Left ventricle myocardium inferior (tissue), 1 donor: ENCODE measurements at places on chromosomes 11 and 22. TPM values are rescaled to one million over a fixed set of nuclear protein-coding genes. Genes with fewer than 3 reads are reported as not detected.

Gene NAALADL1
- 4.8 TPM for total RNA-seq

Gene FXYD2
- total RNA-seq: 1.3 TPM

Gene BTBD18
- total RNA-seq: not detected

Gene SLC7A4
- total RNA-seq: 0.25 TPM

DNA sequence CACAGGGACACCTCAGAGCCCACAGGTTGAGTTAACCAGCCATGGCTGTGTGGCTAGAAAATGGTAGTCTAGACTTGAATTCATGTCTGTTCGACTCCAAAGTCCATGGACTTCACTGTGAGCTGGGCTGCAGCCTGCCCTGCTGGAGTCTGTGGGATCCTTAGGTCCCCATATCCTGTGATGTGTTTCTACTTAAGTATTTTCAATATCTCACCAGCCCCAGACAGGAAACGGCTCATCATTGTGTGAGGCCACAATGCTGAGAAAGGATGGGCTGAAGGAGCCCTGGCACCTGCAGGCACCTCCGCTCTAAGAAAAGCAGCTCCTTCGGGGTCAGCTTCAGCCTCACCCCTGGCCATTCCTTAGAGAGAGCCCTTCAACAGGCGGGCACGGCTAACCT is 93.1 kb downstream of the NAT10 start:
- DNase-seq: no peak

DNA sequence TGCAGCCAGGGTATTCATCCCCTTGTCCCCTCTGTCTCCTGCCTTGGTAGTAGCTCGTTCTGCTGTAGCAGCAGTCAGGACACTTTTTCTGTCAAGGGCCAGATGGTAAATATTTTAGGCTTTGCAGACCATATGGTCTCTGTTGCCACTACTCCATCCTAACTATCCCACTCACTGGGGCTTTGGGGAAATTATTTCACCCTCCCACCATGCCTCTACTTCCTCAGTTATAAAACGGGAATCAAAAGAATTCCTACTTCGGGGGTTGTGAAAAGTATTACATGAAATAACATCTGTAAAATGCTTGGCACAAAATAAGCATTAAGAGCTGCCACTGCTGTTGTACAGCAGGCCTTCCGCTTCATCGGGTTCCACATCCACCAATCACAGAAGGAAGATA is 89.9 kb upstream of the LDLRAD3 start:
- no peak for DNase-seq

GRCh38 chr22:30115705-30116104 is 35.4 kb downstream of the HORMAD2 start:
- no peak for DNase-seq

GRCh38 chr11:9566561-9567063 is 6.9 kb upstream of the WEE1 start:
- DNase-seq: no peak

GRCh38 chr11:16484434-16484833 is 128.1 kb upstream of the SOX6 start:
- DNase-seq: no peak

GRCh38 chr11:17296852-17297559 is 20.5 kb downstream of the NUCB2 start:
- no peak for DNase-seq

DNA sequence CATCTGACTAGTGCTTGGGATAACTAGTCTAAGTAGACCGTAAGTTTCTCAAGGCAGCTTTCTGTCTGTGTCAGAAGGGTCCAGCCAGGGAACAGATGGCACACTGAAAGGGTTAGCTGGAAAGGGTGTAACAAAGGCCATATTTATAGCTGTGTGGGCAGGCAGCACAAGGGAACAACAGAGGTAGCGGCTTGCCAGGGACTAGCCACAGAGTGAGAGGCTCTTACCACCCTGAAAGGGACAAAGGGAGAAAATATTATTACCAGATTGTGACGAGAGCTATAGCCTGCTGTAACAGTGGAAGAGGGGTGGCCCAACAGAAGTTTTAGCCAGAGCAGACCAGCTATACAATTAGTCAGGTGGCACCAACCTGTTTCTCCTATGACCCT is 129.4 kb downstream of the CCDC34 start:
- DNase-seq: no peak

DNA sequence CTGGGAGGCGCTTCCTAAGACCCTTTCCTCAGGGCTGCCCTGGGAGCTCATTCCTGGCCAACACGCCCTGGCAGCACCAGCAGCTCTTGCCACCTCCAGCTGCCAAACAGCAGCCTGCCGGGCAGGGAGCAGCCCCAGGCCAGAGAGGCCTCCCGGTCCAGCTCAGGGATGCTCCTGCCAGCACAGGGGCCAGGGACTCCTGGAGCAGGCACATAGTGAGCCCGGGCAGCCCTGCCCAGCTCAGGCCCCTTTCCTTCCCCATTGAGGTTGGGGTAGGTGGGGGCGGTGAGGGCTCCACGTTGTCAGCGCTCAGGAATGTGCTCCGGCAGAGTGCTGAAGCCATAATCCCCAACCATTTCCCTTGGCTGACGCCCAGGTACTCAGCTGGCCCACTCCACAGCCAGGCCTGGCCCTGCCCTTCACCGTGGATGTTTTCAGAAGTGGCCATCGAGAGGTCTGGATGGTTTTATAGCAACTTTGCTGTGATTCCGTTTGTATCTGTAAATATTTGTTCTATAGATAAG is 7.6 kb downstream of the SLC39A13 start:
- peak; percentile 86 for DNase-seq

DNA sequence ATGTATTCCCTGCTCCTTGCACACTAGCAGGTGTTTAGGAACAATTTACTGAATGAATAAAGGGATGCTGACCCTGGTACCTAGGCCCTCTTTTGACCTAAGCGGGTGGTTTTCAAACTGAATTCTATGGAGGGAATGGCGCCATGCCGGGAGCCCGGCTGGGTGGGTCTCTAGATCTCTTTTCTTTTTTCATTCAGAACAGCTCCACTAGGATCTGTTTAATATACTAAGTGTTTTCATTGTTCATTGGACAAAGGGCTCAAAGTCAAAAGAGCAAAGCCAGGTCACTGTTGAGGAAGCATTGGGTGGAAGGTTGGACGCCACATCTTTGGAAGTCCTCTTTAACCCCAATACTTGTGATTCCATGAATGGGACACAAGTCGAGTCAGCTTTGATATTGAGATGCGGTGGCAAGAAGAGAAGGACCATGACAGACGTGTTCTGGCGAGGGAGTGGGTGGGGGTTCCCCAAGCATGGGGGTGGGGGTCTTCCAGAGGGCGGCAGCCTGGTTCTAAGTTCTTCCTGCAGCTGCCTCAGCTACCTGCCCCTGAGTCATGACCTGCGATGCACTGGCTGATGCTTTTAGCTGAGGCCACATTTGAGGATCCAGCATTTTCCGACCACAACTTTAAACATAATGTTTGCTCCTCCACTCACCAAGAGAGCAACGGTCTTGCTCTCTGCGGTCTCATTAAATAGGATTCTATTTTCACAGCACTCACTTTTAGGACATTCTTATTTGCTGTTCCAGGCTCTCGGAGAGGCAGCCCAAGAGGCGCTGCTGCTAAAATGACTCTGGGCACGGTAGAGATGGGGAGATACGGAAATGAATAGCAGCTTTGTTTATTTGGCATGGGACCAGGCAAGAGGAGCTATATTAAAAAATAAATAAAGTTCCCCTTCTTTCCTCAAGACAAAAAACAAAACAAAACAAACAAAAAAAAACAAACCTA is 100.6 kb downstream of the FBXO7 start:
- no peak for DNase-seq

- DNase-seq: no peak
These were observed 17.6 kb downstream of the GDPD5 start for GRCh38 chr11:75508051-75508561.

- DNase-seq: no peak
These were observed 109.9 kb downstream of the MICAL3 start for GRCh38 chr22:17914474-17914873.

DNA sequence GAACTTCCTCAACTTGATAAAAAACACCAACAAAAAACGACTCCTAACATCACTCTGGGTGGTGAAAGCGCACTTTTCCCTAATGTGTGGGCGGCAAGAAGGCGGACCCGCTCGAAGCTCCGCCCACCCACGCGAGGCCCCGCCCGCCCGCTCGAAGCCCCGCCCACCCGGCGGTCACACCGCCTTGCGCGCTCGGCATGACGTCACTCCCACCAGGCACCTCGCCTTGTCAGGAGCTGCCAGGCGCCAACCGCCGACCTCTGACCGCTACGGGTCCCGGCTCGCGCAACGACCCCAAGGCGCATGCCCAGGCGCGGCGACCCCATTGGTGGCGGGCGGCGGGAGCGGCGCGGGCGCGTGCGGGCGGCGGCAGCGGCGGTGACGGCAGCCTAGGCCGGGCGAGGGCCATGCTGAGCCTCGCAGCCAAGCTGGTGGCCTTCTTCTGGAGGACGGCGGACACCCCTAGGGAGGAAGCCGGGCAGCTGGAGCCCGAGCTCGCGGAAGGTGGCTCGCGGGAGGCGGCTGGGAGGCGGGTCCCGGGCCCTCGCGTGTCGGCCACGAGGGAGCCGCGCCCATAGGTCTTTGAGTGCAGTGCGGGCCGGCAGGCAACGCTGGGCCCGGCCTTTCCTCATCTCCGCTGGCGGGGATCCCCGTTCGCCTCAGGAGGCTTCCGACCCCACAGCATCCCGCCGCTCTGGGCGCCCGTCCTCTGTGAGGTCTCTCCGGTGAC is at the start of gene MOV10L1:
Gene MOV10L1, plus strand, starts transcription at position 325 of the 730 bp plus-strand sequence. Its CDS starts 83 bp downstream, at position 408.
- no peak for DNase-seq

DNA sequence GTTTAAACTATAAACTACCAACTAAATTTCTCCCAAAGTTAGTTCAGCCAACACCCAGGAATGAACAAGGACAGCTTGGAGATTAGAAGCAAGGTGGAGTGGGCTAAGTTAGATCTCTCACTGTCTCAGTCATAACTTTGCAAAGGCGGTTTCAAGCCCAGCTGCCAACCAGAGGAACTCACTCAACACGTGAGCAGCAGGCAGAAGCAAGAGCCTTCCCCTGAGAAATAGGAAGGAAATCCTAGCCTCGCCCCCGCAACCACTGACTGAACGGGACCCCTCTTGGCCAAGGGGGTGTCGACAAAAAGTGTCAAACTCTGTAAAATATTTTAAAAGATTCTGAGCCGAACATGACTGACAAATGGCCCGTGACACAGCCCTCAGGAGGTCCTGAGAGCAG is 4.4 kb upstream of the KRTAP5-9 start:
- no peak for DNase-seq

DNA sequence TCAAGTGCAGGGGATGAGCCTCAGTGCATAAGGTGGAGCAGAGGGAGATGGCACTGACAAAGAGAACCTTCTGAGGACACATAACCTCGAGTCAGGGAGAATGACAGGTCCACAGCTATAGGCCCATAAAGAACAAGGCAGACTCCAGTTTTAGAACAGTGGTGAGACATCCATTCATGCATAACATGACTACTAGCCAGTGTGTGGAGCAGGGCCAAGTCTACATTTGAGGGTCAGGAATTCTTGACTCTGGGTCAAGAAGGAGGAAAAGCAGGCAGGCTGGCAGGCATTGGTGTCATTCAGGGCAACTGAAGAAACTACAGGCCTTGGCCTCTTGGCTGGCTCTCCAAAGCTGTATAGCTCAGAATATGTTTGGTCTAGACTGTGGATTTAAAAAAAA is 54.9 kb downstream of the MTNR1B start:
- no peak for DNase-seq

DNA sequence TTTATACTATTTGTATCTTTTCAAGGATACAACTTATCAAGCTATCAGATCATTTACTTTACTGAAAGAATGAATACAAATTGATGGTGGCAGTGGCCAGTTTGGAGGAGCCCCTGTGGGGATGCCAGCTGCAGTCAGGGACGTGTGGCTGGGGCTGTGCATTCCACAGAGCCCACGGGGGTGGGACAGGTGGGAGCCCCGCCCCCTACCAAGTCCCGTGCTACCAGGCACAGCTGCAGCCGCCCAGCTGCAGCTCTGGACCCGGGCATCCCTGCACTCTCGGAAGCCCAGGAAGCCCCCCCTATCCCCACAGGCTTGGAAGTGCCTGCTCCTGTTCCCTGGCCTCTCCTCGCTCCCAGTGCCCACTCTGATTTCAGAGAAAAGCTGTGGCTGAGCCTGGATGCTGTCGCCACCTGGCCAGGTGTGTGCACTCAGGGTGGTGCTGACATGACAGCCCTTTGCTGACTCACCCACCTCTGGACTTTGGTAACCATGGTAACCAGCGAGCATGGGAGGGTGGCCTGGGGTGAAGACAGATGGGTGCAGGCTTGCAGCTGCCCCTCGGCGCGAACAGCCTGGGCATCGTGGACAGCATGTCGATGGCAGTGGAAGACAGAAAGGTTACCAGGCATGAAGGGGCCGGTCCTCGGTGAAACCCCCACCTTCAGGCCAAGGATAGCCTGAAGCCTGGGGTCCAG is 138.1 kb downstream of the SBF2 start:
- DNase-seq: no peak
